ENCODE measurements at places on chromosomes 12 and 14. TPM values are rescaled to one million over a fixed set of nuclear protein-coding genes. Genes with fewer than 3 reads are reported as not detected.

RNASE12 gene
- not detected for total RNA-seq

SLC6A15 gene
- total RNA-seq, result 3.8 TPM

KCNA5 gene
- not detected for total RNA-seq

NDRG2 gene
- total RNA-seq, result 8.5 TPM

KLRF1 gene
- not detected for total RNA-seq

MRPS35 gene
- 35.7 TPM for total RNA-seq

Data from placental epithelial cell (primary cell).